Hematopoietic multipotent progenitor cell treated with erythropoietin and hydrocortisone succinate and interleukin-3 and kit ligand, for 6 days (in vitro differentiated cells): ENCODE measurements at places on chromosomes 13 and 19.
A peak's percentile ranks its signal among the peaks of the same experiment; 100 is the strongest.

DNA sequence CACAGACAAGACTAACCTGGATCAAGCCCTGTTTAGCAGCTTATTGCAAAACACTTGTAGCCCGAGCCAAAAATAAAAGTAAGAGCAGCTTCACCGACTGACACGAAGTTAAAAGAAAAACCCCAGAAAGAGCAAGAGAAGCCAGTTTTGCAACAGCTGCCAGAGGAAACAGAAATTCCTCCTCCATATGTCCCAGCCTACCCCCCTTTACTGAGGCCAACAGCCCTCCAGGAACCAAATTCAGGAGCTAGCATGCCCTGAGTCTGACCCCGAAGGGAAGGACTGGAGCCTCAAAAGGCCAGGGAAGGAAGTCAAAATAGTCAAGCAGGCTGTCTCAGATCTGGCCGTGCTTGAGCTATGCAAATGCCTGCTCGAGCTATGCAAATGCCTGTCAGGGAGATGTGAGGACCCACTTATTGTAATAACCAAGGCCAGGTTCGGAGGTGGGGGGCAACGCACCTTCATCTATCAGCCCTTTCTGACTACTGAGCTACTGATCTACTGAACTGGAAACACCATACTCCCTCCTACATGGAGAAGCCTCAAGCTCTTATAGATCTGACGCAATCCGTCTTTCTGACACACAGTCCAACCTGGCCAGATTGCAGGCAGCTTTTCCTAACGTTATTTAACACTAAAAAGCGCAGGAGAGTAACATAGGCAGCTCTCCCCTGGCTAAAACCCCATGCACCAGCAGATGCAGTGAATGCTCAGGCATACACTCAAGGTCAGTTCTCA lies 6.7 kb downstream of the SIGLEC11 start:
- no peak for DNase-seq

DNA sequence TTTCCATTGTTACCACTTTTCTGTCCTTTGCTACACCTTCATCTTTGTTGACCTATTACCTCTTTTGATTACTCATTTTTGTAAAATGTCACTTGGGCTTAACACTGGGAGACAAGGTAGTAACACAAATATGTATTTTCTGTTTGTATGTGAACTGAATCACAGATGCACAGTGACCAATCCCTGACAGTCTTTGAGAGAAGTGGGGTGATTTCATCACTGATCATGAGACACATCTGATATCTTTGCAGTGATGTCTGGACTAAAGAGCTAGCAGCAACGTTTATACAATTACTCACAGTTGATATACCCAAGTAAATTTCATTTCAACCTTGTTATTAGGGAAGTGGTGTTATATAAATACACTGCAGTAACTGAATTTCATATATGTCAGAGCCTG lies 1397.4 kb upstream of the SPRY2 start:
- no peak for DNase-seq

DNA sequence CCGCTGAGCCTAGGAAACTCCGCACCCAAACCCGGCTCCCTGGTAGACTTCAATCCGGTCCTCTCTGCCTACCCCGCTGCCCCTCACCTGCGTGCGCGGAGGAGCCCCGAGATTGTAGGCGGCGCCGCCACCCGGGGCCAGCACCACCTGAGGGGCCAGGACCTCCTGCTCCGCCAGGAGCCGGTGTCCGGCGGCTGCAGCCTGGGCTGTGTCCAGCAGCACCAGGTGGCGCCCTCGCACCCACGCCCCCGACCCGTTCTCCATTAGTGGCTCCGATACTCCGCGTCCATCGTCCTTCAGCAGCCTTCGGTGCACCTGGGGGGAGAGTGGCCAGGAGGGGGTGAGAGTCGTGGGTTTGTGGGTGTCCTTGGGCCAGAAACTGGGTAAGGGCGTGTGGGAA lies 18.5 kb downstream of the MAN2B1 start:
- no peak for DNase-seq

GRCh38 chr13:99311137-99311536 lies 3.9 kb upstream of the GPR183 start:
- DNase-seq, result no peak

DNA sequence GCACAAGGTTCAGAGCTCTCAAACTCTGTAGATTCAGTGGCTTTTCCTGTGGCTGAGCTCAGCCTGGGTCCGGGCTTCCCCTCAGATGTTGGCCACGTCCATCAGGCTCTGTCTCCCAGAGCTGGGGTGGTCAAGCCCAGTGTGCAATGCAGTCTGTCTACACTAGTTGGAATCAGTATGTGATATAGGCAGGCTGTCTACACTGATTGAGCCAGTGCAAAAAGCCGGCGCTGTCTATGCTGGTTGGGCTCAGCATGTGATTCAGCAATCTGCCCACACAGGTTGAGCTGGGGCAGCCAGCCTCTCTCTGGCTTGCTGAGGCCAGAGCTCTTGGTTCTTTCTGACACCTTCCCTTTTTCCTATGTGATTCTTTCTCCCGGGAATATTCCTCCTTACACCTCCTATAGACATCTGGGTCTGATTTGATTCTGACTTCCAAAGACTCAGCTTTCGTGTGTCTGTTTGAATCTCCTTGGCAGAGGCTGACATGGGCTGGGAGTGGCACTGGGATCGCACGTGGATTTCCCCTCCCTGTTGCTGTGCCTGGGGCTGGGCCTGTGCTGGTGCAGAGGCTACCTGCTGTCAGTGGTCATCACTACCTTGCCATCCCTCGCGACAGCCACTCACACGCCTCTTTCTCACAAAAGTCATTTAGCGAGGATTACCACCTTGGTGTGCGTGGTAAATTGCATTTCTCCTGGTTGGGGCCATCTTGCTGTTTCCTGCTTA lies 9.3 kb downstream of the CHST8 start:
- no peak for DNase-seq

DNA sequence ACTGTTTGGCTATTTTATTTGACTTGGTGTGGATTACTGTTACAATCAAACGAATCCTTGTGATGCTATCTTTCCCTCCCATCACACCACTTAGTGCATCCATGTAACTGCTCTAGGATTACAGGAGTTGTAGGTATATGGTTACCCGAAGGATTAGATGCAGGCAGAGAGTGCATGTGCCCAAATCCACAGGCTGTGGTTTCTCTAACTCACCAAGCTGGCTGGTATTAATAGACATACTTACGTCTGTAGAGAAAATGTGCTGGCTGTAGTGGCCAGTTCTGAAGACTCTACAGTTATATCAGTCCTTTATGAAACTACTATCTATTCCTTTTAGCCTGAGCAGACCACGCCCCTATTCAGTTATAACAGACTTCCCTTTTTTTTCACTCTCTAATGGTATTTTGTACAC lies 1.1 kb upstream of the HMGB1 start:
- peak; percentile 96 for DNase-seq

- no peak for DNase-seq
Observed at GRCh38 chr13:113591750-113592149, 7.2 kb downstream of the TFDP1 start.

- DNase-seq, result no peak
Observed at GRCh38 chr13:67101730-67102467, 128.2 kb downstream of the PCDH9 start.

DNA sequence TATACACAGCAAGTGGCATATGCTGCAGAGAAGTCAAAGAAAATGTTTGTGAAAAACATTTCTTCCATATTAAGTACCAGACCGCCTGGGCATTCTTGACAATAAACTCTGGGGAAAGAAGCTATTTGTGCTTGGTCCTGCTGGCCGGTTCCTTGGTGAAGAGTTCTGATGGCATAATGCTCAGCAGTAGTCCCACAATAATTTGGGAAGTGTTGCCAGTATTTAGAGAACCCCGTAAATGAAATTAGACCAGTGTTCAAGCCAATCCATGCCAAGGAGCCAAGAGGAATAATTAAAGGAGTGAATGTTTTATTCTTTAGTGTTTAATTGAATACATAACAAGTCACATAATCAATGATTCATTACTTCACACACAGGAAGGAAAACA lies 6.3 kb downstream of the KCTD12 start:
- DNase-seq, result no peak

GRCh38 chr13:74575729-74576125 lies 441.5 kb upstream of the KLF12 start:
- DNase-seq, result peak; percentile 84

DNA sequence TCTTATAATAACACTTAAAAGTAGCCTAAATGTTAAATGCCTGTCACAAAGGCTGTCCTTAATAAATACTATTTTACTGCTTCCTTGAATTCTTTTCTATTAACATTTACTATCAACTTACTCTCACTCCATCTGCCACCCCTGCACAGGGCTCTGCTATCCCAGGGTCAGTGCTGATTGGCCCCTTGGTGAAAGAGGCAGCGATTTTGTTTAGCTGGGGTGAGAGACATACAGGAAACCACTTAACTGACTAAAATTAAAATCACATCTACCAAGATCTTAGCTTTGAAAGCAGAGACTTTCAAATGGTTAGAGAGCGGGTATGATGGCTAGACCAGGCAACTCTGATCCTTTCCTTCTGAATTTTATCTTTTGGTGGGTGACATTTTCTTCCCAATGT lies 149.9 kb upstream of the HTR2A start:
- DNase-seq, result no peak

GRCh38 chr19:38024992-38025908 lies 118.2 kb downstream of the SIPA1L3 start:
- DNase-seq, result no peak

GRCh38 chr13:50006426-50007135 lies 8.7 kb upstream of the KCNRG start:
- no peak for DNase-seq

DNA sequence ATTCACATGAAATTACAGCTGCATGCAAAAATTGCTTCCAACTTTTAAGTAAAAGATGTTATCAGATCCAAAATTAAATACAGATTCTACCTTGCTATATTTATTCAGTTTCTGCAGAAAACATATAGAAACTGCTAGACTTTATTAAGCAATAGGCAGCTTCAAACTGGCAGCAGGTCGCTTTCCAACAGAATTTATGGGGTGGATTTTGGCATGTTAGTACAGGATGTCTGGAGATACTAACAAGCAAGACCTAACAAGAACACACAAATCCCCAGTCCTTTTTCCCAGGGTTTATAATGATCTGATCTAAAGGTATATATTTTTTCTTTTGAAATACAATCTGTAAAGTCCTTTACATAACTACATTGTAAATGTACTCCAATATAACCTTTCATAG lies 27.5 kb downstream of the TBC1D4 start:
- DNase-seq, result no peak

DNA sequence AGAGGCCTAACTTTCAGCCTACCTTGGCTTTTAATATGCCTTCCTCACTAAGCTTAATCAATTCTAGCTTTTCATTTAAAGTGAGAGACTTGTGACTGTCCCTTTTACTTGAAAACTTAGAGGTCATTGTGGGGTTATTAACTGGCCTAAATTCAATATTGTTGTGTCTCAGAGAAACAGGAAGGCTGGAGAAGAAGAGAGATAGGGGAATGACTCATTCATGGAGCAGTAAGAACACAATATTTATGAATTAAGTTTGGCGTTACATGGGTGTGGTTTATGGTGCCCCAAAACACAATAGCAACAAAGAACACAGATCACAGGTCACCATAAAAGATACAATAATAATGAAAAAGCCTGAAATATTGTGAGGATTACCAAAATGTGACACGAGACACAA lies 612.1 kb downstream of the TBC1D4 start:
- no peak for DNase-seq

- peak; percentile 65 for DNase-seq
Observed at GRCh38 chr13:98466634-98467236, 110.2 kb downstream of the STK24 start.

DNA sequence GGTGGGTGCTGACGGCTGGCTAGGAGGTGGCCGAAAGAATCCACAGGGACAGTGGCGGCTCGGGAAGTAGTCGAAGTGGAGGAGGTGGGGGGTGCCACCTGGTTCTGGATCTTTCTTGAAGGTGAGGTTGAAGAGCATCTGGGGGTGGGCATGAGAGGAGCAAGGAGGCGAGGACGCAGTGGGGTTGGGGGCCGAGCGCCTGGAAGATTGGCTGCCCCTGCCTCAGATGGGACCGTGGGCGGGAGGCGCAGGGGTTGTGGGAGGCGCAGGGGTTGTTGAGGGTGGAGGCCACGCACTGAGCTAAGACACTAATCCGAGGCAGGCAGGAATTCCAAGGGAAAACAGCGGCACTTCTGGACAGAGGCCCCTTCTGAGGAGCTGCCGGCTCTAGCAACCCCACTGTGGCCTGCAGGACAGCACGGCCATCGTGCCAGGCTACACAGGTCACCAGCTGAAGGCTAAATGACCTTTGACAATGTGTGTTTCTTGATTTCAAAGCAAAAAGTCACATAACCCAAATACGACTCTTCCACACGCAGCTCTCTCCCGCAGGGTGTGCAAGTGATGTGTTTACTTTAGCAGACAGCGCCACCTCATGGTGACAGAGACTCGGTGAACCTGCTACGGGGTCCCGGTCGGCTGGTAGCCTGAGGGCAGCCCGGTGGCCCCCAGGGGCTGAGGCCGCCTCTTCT lies 44.1 kb upstream of the RANBP3 start:
- peak; percentile 92 for DNase-seq

DNA sequence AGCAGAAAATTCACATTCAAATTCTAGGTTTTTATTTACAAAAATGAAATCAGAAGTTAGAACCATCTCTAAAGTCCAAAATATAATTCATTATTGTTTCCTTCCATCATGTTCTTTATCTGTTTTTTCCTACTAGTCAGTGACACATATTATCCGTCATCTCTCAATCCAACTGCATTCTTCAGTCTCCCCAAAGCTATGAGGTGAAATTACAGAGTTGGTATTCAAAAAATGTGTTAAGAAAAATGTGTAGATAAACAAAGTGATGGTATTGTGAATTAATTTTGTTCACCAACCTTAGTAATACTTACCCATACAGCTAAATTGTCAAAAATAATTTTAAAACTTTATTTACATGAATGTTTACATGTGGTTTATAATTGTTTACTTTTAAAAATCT lies 448.7 kb upstream of the MIR17HG start:
- DNase-seq, result no peak

DNA sequence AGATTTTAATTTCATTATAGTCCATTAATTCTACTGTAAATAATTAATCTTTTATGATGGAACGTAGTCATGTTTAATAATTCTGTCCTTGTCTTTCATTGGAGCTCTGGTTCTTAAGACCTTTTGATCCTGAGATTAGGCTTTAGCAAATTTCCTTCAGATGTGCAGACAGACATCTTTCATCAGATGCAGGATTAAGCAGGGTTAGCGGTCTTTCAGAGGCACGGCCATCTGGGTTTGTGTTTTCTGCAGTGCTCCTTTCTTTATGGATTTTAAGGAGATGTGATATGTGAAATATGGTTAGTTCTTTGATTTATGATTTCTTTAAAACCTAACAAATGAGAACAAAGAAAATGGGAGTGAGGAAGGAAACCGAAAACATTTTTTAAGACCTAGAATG lies 643.9 kb upstream of the SGCG start:
- DNase-seq, result no peak
